ENCODE measurements at places on chromosomes 3 and 15.

DNA sequence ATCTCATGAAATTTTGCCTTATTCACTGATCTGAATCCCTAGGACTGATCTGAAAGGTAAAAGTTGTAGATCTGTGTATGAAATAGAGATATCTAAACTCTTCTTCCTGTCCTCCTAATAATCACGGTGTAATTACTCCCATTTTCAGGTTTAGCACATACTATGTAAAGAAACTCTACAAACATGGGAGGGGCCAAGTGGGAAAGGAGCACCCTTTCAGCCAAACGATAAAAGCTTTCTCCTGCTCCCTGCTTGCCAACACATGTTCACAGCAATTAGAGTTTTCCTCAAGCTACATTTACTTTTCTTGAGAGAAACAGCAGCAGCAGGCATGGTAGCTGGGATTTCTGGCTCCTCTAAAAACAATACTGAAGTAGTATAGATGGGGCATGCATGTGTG, 71.6 kb downstream of the CHAC1 start:
- DNase-seq, result no peak

- DNase-seq, result no peak
Measured at GRCh38 chr3:136276049-136276755, 26.1 kb downstream of the PCCB start.

- DNase-seq, result no peak
Measured at GRCh38 chr15:52010633-52011595, 8.1 kb upstream of the MAPK6 start.

DNA sequence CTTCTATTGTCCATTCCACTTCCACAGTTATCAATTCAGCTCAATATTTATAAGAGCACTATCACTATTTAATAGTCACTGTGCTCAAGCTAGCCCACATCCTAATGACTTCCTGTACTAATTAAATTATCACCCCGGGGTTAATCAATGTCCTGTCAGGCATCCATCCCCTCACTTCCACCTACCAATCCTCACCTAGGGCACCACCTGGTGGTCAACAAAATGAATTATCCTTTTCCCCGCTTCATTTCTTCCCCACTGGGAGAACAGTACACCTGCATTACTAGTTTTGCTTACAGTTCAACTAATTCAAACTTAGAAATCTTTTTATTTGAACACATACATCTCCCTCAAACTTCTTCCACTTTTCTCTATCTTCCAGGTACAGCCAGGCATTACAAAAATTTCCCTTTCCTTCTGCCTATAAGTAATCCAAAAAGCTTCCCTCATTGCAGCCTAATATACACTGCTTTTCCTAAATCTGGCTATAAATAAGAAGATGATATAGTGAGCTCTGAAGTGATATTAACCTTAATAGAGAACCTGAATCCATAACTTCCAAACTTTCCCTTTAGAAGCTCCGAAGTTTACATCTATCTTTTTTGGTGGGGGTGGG, 68.5 kb downstream of the TMCC1 start:
- DNase-seq, result peak; percentile 10

GRCh38 chr3:17915341-17915740, 172.9 kb upstream of the TBC1D5 start:
- DNase-seq, result no peak

DNA sequence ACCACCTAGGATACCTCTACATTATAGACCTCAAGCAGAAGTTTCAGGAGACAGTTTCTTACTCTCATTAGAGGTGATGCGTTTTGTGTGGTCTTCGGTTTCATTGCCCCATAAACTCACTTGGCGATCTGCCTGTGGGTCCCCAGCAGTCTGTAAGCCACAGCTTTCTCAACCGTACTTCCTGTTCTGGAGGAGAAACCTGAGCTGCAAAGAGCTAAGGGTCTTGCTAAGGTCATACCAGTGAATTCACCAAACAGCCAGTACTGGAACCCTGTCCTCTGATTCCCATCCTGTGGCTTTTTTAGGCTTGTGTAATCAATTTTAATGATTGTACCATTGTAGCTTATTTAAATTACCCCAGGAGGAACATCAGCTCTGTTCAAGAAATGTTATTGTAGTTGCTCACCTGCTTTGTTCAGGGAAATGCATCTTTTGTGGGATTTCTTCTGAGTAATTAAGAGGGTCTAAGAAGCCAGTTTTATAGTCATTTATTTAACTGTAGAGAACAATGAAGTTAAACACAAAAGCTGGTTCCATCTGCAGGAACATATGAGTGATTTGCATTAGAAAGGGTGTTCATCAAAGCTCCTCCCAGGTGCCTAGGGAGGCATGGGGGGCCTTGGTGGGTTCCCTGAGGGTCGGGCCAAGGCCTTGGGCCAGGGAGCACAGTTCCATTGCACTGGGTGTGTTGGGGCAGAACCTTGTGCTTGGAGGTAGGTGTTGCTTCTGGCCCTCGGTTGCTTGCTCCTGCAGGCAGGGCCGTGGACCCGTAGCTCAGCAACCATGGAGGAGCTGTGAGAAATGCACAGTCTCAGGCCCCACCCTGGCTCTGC, 69.6 kb downstream of the APBA2 start:
- no peak for DNase-seq

DNA sequence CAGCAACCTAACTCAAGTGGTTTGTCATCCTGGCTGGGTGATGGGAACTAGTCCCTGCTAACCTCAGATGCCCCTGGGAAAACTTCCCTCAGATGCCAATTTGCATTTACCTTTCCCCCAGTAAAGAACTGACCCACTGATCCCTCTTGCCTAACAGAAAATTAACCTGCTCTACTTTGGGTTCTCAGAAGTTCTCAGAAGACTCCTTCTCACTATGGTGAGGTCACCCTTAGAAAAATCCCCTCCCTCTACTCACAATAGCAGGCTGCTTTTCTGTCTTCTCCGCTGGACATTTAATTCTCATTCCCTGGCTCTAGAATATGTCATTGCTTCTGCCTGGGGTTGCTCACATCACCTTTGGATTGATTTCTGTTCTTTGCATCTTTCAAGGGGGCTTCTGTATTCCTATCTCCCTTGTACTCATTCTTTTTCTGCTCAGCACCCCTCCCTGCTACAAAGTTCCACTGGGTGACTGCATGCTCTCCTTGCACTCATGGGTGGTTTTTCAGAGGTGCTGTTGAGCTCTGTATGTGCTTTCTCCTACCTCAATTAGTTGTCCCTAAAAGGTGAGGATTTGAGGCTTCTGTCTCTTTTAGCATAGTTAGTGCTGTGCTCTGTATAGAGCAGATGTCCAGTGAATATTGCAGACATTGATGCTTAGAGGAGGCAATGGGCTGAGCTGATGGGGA, 869 bp downstream of the PLA1A start:
- no peak for DNase-seq

Data from activated CD4-positive, CD25-positive, alpha-beta regulatory T cell (primary cell).